ENCODE measurements at places on chromosomes 6 and 20.

DNA sequence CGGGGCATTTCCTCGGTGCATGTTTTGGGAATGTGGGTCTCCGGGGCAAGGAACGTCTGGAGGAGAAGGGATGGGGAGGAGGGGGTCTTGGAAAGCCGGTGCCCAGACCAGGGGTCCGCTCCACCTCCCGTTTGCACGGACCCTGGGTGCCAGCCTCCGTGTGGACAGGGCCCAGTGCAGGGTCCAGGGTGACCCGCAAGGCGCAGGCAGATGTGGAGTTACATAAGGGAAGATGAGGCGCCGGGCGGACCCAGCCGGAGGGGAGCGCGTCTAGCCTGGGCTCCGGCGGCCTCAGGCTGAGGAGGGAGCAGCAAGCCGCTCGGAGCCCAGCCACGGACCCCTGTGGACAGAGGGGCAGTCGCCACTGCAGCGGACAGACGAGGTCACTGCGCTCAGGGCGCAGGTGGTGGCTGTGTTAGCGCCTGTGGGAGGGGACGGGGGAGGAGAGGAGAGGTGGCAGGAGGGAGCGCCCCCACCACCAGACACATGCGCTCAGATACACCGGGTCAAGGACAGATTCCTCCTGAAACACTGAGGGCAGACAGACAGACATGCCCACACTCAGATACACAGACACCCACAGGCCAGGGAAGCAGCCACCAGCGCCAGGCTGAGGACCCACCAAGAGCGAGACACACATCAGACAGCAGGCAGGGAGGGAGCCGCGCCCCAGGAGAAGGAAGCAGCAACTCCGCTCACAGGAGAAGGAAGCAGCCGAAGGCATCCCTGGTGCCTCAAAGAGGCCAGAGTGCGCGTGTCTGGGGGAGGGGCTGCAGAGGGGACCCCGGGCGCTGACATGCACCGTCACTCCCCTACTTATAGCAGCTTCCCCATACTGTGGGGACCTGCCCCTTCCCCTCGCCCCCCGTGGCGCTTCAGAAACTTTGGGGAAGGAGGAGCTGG is 839 bp upstream of the HRH3 start:
- no peak for DNase-seq

DNA sequence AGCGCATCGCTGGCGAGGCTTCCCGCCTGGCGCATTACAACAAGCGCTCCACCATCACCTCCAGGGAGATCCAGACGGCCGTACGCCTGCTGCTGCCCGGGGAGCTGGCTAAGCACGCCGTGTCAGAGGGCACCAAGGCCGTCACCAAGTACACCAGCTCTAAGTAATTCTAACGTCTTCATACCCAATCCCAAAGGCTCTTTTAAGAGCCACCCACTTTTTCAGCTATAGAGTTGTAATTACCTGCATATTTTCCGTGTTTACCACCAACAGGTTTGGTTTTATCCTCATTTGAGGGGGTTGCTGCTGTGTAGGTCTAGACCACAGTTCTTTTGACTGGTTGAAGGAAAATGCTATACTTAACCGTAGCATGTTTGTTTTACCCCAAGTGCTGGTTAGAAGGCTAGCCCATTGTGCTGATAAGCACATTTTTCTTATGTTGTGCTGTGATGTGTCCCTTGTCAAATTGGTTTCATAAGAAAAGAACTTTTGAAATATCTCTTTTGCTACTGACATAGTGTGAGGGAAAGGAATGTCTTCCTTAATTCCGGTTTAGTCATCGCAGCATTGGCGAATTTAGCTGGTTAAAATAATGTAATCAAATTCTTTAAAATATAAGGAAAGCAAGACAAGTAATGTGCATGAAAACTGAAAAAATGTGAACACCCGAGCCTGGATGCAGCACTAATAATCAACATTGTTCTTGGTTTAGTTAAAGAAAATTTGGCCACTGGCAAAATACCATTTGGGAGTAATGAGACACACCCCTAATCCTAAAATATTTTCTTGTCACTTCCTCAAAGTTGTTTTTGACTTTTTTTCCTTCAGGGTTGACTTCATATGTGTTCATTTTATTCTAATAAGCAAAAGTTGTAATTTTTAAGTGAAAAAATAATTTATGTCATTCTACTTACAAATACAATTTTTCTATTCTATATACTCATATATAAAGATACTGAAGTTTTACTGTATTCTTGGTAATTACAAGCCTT is 112.8 kb downstream of the HFE start:
- DNase-seq = no peak

DNA sequence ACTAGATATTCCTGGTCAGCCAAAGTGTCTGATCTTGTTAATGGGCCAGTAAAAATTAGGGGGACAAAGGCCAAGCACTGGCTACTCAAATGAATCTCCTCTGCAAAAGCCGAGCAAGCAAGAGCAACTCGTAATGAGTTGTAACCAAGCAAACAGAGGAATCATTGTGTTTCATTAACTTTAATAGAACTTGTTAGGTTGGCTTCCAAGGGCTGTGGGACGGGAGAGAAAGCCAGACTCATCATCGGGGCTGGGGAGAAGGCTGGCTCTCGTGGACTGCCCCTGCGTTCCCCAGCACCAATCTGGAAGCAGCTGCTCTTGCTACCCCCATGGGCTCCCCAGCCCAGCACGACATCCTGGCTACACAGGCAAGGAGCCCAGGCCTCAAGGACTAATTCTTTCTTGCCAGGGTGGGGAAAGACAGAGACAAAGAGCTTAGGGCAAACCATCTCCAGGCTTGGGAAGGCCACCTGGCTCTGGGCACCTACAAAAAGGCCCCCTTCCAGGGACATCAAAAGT is 10.5 kb upstream of the SCUBE3 start:
- DNase-seq = no peak

GRCh38 chr6:125922322-125922860 is 34.2 kb upstream of the HINT3 start:
- no peak for DNase-seq

- no peak for DNase-seq
Measured at GRCh38 chr6:160510199-160510598, 153.9 kb downstream of the LPA start.

DNA sequence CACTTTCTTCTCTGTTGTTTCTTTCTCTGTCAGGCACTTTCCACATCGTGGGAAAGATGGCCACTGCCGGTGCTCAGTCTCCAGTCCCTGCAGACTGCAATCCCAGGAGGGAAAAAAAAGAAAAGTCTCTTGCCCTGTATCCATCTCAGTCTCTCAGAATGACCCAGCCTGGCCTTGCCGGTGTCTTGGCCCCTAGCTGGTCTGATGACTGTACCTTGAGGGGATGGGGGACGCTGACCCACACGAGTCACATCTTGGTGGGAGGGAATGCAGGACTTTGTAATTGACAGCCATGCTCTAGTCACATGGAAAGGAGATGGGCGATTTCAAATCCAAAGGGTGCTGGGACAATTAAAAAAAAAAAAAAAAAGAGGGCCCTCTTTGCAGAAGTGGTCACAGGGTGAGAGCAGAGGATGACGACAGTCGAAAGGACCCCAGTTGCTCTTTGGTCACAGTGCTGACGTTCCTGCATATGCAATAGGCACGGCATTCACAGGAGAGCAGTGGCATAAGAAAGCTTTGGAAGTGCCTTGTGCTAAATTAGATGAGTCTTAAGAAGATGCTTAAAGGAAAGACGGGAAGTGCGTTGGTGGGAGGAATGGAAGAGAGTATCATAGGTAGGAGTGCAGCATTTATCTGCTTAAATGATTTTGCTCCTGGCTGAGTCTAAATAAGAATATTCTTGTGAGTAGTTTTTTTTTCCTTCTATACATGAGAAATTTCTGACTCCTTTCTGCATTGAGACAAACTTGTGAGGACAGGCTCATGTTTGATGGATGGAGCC is 63.9 kb upstream of the AKAP12 start:
- no peak for DNase-seq

DNA sequence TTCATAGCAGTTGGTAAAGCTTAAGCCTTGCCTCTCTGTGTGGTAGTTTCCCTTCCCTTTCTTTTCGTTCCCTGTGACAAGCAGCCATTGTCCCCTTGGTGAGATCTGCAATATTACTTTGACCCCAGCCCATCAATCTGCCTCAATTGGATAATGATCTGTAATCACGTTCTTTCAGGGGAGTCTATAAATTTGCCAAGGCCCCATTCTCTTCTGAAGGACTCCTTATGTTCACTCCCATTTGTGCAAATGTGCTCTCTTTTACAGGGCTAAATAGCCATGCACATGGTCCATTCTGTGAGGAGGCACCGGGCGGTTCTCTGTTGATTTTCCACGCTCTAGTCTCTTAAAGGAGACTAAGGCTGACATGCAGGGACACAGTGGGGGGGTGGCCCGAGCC is 660.4 kb upstream of the SLC35B3 start:
- no peak for DNase-seq

- no peak for DNase-seq
Measured at GRCh38 chr6:96645106-96645505, 82.2 kb downstream of the FHL5 start.

- no peak for DNase-seq
Measured at GRCh38 chr6:101482606-101483005, 89.1 kb downstream of the GRIK2 start.

DNA sequence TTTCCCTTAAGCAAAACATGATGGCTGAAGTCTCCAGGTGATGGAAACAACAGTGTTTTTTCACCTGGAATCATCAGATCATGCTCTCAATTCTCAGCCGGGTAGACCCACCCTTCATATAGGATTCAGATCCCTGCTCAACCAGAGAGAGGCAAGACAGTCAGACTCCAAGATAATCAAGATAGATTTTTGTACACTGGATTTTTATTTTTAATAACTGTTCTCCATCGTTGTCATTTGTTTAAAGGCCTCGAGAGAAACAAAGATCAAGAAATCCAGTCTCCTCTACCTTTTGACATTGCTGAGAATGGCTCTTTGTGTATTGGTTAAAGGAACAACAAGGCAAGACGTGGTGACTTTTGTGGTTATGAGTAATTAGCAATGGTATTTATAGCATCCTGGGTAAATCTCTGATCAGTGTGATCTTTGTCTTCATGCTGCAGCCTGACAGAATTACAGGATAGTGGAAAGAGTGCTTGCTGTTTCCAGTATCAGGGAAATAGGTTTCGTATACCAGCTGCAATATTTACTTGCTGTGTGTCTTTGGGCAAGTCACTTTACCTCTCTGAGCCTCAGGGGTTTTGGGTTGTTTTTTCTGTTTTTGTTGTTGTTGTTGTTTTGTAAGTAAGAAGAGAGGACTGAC is 29.9 kb downstream of the ID4 start:
- DNase-seq = no peak

GRCh38 chr20:44478206-44478605 is 2.5 kb downstream of the TTPAL start:
- DNase-seq = no peak

DNA sequence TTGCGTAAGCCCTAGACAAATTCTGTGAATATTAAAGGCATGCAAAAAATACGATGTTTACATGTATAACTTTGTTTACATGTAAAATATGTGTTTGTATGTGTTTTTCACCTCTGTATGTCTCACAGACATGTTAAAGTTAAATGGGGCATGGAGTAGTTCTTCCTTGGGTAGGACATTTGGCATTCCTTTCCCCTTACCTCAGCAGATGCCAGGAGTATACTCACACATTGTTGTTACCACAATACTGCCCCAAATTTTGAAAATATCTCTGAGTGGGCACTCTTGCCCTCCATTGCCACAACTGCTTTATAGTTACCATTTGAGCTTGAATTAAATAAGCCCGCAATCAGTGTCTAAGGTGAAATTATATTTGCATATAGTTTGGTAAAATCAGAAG is 147.5 kb downstream of the MYO6 start:
- no peak for DNase-seq

DNA sequence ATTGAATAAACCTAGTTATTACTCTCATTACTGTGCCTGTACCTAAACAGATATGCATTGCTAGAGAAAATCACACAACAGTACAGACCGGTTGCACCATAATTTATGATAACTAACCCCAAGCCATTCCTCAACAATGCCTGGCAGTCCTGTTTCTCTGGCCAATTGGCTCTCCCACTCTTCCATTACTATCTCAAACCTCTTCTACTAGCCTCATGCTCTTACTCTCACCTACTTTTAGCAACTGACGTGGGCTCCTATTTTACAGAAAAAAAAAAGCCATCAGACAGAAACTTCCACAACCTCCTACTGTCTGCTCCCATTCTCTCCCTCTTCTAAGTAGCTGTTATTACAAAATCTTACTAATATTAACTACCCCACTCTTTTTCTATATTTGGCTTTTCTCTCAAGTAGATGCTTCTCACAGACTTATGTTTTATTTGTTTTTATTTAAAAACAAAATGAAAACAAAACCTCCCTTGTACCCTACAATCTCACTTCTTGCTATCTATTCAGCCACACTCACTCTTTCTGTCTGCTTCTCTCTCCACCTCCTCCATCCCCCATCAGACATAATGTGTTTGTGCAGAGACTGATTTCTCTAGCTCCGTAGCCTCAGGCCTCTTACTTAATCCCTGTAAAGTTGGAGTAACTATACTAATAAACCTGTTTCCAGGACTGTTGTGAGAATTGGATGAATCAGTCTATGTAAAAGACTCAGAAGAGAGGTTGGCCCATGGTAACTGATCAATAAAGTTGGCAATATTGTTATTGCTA is 9.1 kb downstream of the GOPC start:
- DNase-seq = no peak

DNA sequence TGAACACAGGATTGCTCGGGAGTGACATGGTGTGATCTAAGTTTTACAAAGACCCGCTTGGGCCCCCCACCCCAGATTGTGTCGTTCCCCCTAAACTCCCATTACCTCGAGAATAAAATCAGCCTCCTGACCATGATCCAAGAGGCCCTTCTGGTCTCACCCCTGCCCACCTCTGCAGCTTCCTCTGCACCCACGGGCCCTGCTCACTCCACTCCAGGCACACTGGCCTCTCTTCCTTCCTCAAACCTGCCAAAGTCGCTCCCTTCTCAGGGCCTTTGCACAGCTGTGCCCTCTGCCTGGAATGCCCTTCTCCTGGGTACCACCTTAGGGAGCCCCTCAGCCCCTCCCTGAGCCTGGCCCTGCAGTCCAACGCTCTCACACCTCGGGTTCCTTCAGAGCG is 17.9 kb downstream of the TGM2 start:
- DNase-seq = no peak

GRCh38 chr20:47099825-47100441 is 205.3 kb downstream of the EYA2 start:
- no peak for DNase-seq

DNA sequence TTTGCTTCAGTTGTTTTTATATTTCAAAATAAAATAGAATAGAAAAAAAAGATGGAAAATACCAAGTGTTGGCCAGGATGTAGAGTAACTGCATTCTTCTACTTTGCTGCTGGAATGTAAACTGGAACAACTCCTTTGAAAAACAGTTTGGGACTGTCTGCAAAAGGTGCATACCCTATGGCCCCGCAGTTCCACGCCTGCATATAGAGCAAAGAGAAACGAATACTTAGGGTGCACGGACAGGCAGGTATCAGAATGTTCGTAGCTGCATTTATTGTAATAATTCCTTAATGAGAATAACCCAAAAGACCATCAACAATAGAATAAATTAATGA is 603 bp upstream of the RAB23 start:
- no peak for DNase-seq

GRCh38 chr20:59163631-59164530 is at the start of gene ZNF831:
Gene ZNF831, plus strand, starts transcription at chr20:59163821. Its CDS starts 27,199 bp downstream, at chr20:59191020.
- DNase-seq = no peak

All from stimulated activated CD8-positive, alpha-beta memory T cell treated with anti-CD3 and anti-CD28 coated beads, Interleukin-4, amount 100 ng/mL, for 48 hours (primary cell).